ENCODE measurements at places on chromosomes 2 and 18.

- DNase-seq: no peak
Observed at GRCh38 chr2:74821177-74822126, 12.5 kb upstream of the HK2 start.

GRCh38 chr2:85915606-85916303, 27.0 kb upstream of the ST3GAL5 start:
- DNase-seq: no peak

DNA sequence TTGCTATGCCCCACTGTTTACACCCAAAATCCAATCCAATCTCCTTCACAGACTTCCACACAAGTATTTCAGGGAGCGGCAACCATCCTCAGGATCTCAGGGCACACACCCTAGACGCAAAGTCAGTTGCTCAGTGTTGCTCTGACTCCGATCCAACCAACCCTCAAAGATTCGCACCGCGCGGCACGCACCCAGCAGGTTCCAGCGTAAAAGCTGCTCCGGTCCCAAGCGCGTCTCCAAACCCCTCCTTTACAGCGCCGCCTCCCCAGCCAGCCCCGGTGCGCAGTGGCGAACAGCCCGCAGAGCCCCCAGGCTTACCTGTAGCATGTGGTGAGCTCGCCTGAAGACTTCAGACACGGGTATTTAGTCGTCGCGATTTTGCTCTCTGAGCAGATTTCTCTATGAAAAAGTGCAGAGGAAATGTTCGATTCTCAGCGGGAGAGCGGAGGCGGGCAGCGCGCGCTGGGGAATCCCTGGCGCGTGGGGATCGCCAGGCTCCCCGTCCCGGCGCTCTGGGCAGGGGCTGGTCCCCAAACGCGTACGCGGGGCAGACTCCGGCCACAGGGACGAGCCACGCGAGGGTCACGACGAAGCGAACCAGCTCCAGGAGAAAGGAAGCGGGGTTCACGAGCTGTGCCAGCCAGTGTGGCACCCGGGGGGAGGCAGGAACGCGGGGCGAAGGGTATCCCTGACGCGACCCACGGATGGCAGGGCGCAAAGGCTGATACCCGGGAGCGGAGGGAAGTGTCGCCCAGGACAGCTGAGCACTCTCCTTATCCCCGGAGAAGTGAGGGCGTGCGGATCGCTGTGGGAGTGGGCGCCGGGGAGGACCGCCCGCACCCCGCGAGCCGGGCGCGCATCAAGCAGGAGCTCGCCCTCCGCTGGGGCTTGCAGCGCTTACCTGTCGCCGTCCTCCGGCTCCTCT, 650 bp downstream of the CCBE1 start:
- no peak for DNase-seq

GRCh38 chr2:73987109-73987947, 2.6 kb downstream of the TET3 start:
- DNase-seq: no peak

GRCh38 chr2:136072621-136073020, 45.3 kb downstream of the CXCR4 start:
- no peak for DNase-seq

DNA sequence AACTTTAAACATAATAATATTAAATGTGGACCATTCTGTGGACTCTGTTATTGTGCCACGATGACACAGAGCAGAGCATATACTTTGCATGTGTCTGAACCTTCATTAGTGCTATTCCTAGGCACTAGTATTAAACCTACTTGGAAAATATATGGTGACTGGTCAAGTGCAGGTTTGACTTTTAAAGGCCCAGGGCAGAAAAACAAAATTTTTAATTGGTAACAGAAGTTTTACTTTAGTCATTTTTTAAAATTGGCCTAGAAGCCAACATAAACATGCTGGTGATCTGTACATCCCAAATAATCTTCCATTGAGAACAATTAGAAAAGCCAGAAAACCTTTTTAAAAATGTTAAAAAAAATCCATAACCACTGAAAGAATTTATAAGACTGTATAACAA, 16.6 kb downstream of the LDAH start:
- no peak for DNase-seq

- no peak for DNase-seq
Observed at GRCh38 chr2:239912938-239913635, 112.1 kb downstream of the NDUFA10 start.

DNA sequence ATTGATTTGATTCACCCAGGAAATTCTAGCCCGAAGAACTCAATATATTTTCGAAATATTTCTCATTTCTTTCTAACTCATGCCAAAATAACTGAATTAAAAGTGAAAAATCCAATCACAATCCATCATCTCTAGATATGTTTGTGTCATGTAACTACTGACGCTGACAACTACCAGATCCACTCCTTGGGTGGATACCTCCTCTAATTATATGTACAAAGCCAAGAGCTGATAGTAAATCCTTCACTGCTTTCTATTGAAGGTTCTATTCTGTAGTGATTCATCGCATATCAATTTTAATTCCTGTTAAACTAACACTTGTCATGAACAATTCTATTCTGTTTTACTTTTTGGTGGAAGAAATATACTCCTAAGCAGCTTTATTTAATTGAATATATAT, 1056.6 kb upstream of the NXPH2 start:
- no peak for DNase-seq

- DNase-seq: no peak
Observed at GRCh38 chr2:154699575-154699930, 1.1 kb downstream of the KCNJ3 start.

DNA sequence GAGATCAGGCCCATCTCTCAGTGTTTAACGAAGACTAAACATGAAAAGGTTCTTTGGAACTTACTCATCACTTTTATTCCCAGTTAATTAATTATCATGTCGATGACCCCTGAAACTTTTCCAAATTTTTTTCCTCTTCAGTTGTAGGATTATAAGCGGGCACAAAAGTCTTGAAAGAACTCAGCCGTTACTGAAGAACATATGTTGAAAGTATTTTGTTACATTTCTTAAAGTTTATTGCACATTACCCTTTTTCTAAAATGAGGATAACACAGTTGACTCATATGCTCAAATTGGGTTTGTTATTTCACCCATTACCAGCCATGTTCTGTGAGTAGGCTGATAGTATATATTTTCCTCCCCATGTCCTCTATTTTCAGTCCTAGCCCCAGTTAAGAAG, 75.9 kb upstream of the COL3A1 start:
- DNase-seq: no peak

DNA sequence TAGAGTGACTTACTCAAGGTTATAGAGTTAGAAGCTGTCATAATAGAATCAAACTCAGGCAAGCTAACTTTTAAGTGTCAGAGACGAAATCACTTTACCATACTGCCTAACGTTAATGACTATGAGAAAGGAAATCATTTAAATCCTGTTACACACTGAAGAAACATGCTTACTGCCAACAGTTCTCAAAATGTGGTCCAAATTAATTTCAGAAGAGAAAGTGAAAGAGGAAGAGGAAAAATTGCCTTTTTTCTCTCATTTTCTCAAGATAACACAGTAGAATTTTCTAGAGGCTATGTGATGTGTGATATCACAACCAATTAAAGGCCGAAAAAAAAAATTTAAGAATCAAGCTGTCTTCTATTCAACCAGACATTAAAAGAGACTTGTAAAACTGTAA, 1362.7 kb upstream of the CHAC2 start:
- no peak for DNase-seq

DNA sequence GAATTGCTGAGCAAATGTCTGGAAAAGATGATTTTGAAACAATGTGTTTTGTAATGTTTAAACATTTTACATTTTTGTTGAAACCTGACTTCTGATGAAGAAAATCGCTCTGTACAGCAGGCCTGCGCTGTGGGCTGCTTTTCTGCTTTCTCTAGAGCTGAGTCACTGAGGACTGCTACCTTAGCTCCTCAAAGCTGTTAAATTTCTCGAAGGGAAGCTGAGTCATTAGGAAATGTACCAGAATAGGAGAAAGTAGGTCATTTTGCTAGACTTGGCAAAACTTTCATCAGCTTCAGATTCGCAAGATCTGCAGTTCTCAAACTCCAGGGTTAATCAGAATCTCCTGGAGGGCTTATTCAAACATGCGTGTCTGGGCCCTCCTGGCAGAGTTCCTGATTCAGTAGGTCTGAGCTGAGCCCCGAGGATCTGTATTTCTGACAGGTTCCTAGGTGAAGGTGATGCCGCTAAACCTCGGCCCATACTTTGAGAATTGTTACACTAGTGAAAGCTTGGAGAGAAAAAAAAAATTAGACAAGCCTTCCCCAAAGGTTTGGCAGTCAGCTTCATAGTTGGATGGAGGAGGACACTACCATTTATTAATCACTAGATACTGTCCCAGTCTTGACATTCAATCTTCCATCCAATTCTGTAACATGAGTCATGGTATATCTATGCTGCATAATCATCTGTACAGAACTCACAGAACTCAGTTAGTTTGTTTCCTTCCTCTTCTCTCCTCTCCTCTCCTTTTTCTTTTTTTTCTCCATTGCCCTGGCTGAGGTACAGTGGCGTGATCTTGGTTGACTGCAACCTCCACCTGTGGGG, 297.6 kb downstream of the PARD3B start:
- no peak for DNase-seq

- DNase-seq: no peak
Observed at GRCh38 chr2:19114754-19115231, 243.6 kb downstream of the OSR1 start.

- peak; percentile 29 for DNase-seq
Observed at GRCh38 chr2:168348076-168348475, 100.7 kb upstream of the STK39 start.

- DNase-seq: no peak
Observed at GRCh38 chr2:28054916-28055315, 164.4 kb downstream of the BABAM2 start.

GRCh38 chr18:24494586-24494985, 34.1 kb downstream of the HRH4 start:
- no peak for DNase-seq

- no peak for DNase-seq
Observed at GRCh38 chr2:235958931-235959410, 209.2 kb downstream of the GBX2 start.

GRCh38 chr18:49934457-49934856, 121.1 kb upstream of the ACAA2 start:
- DNase-seq: no peak

DNA sequence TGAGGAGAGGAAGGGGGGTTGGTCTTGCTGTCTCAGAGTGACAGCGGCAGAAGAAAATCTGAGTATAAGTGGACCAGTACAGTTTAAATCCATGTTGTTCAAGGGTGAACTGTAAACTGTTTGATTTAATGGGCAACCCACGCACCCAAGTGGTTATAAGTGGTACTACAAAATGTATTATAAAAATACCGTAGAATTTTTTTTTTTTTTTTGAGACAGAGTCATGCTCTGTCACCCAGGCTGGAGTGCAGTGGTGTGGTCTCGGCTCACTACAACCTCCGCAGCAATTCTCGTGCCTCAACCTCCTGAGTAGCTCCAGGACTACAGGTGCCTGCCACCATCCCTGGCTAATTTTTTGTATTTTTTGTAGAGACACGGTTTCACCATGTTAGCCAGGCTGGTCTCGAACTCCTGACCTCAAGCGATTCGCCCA, 2.1 kb upstream of the CHCHD5 start:
- peak; percentile 50 for DNase-seq

- DNase-seq: no peak
Observed at GRCh38 chr2:166211079-166211478, 83.3 kb upstream of the SCN1A start.

DNA sequence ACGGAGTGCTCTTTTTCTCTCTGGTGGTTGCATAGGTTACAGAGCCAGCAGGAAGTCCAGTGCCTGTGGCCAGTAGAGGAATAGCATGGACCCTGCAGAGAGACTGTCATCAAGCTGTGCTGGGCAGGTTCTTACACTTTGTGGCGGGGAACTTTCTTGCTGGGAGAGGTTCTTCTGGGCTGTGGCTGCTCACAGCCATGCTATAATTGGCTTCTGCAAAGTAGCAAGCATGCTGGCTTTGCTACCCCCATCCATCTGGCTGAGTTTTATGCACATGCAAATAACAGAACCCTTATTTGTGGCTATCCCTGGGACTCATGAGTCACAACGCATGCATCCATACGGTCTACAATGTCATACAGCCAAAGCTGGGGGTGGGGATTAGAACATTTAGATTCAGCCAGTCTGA, 68.9 kb downstream of the PLCL1 start:
- DNase-seq: no peak

GRCh38 chr2:86037141-86037794, 68.4 kb downstream of the POLR1A start:
- DNase-seq: peak; percentile 13

DNA sequence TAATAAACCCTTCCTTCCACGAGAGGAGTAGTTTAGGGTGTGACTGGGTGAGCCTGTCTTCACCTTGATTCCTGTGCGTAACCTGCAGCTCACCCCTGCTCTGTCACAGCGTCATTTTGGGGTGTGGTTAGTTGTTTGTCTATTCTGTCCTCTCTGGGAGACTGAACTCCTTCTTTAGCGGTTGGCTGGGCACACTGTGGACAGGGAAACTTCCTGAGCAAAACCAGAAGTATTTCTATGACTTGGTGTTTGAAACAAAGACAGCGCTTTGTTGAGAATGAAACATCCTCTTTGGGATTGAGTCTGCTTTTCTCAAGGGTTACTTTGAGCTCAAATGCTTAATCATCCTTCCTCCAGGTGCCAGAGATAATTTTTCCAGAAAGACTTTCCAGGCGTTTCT, 270.7 kb downstream of the HRH4 start:
- no peak for DNase-seq

- no peak for DNase-seq
Observed at GRCh38 chr2:11121099-11121822, 34.0 kb upstream of the SLC66A3 start.

DNA sequence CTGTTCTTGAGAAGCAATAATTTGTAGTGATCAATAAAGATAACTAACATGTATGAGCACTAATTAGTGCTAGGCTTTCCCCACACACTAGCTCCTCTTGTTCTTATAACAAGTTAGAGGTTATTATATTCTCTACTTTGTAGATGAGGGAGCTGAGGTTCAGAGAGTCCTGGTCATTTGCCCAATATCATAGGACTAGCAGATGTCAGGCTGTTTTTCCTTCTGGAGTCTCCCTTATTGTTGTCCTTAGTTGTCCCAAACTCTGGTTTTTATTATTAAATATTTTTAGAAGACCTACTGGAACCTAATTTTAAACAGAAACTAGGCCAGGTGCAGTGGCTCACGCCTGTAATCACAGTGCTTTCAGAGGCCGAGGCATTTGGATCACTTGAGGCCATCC, 16.5 kb upstream of the TTC39C start:
- no peak for DNase-seq

DNA sequence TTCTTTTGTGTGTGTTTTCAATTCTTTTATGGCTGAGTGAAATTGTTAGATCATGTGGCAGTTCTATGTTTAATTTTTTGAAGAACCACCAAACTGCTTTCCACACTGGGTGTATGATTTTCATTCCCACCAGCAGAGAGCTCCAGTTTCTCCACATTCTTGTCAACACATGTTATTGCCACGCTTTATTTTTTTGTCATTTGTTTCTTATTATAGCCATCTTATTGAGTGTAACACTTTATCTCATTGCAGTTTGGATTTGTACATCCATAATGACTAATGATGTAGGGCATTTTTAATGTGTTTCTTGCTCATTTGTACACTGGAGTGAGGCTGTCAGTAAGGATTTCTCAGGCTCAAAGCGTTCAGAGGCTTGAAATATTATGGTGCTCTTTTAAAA, 184.2 kb downstream of the PIEZO2 start:
- no peak for DNase-seq
